Activated naive CD4-positive, alpha-beta T cell treated with anti-CD3 and anti-CD28 coated beads for 36 hours (primary cell): ENCODE measurements at places on chromosomes 11 and 22. TPM values are rescaled to one million over a fixed set of nuclear protein-coding genes. Genes with fewer than 3 reads are reported as not detected.

GRCh38 chr11:14029971-14030920, 67.7 kb downstream of the SPON1 start:
- DNase-seq = no peak

ART1 gene
- total RNA-seq = not detected

DNA sequence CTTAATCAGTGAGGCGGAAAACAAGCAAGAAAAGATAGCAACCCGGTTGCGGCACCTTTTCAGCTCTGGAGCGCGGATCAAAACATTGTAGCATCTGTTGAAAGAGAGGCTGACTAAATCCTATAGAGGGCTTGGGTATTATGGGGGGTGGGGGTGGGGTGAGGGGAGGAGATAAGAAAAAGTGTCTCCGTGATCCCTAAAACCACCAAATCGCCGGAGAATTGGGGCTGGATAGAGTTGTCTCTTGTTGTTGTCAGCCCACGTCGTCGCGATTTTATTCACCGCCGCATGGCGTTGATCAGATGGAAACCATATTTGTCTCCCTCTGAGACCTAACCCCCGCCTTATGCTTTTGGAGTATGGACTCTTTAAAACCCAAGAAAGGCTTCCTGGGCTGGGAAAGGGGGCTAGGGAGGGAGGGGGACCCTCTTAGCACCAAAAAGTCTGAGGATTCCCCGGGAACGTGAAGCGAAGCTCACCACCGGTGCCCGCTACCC, 13.0 kb downstream of the PAX6 start:
- peak; percentile 4 for DNase-seq

GRCh38 chr11:87212891-87213290, 175.2 kb downstream of the TMEM135 start:
- no peak for DNase-seq

GRCh38 chr22:41362615-41363014, 19.1 kb upstream of the TEF start:
- no peak for DNase-seq

TLCD5 gene
- total RNA-seq = 1.2 TPM

DNA sequence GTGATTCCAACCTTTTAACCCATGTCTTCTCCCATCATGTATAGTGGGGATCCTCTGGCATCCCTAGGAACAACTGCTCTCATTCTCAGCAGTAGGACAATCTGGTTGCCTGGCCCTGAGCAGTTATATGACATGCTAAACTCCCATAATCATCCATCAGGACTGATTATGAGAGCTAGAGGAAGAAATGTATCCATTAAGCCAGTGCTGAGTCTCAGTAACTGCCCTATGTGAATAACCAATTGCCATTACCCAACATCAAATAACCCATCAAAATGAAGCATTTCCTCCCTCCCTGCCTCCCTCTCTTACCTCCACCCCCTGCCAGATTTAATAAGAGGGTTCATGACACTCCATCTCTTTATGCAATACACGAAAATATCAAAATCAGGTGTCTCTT, 277.6 kb downstream of the NXPE2 start:
- no peak for DNase-seq

ANO9 gene
- total RNA-seq = 31.0 TPM
